Spinal cord (tissue), 10 donors: ENCODE measurements at places on chromosomes 1 and 21. TPM values are rescaled to one million over a fixed set of nuclear protein-coding genes. Genes with fewer than 3 reads are reported as not detected.

DNA sequence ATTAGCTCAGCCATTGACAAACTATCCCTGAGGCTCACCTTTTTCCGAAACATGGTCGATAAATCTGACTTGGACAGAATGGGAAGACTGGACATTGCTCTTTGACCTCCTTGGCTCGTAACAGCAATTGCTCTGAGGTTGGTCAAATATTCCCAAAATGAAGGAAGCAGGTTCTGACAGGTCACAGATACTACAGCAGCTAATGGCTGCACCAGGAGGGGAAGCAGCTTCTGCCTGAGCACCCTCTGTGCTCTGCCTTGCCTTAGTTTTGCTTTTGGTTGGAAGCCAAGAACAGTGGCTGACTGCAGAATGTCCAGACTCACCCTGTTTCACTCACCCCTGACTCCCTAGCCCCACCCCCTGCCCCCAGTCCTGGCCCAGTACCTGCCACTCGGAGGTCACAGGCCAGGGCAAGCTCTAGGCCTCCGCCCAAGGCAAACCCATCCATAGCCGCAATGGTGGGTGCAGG lies 15.4 kb downstream of the ECHDC2 start:
- no peaks in the 10 kb centered on the region for H3K4me1 ChIP-seq
- H3K4me3 ChIP-seq = no peak overlapping the region
- peaks cover 3% of the 10 kb centered on the region for H3K36me3 ChIP-seq
- H3K27ac ChIP-seq = no peak overlapping the region
- no peak for DNase-seq
- no peaks in the 10 kb centered on the region for H3K27me3 ChIP-seq

- no peak overlapping the region for H3K4me3 ChIP-seq
- H3K27ac ChIP-seq = no peak overlapping the region
- H3K4me1 ChIP-seq = no peaks in the 10 kb centered on the region
- no peak for DNase-seq
- H3K27me3 ChIP-seq = no peaks in the 10 kb centered on the region
- H3K36me3 ChIP-seq = no peaks in the 10 kb centered on the region
Observed at GRCh38 chr21:34779860-34780259, 111.1 kb downstream of the CLIC6 start.

GRCh38 chr1:4033129-4033676 lies 133.1 kb upstream of the C1orf174 start:
- H3K27ac ChIP-seq = no peak overlapping the region
- no peaks in the 10 kb centered on the region for H3K4me1 ChIP-seq
- no peaks in the 10 kb centered on the region for H3K36me3 ChIP-seq
- no peak for DNase-seq
- no peaks in the 10 kb centered on the region for H3K27me3 ChIP-seq

GRCh38 chr21:19507682-19508260 lies 1104.2 kb upstream of the TMPRSS15 start:
- H3K4me1 ChIP-seq = no peaks in the 10 kb centered on the region
- no peak overlapping the region for H3K27ac ChIP-seq
- H3K4me3 ChIP-seq = no peak overlapping the region

GRCh38 chr1:147630022-147630421 lies 40.3 kb downstream of the ACP6 start:
- no peak overlapping the region for H3K4me3 ChIP-seq
- no peak for DNase-seq
- peaks cover 3% of the 10 kb centered on the region for H3K36me3 ChIP-seq
- no peaks in the 10 kb centered on the region for H3K4me1 ChIP-seq

DNA sequence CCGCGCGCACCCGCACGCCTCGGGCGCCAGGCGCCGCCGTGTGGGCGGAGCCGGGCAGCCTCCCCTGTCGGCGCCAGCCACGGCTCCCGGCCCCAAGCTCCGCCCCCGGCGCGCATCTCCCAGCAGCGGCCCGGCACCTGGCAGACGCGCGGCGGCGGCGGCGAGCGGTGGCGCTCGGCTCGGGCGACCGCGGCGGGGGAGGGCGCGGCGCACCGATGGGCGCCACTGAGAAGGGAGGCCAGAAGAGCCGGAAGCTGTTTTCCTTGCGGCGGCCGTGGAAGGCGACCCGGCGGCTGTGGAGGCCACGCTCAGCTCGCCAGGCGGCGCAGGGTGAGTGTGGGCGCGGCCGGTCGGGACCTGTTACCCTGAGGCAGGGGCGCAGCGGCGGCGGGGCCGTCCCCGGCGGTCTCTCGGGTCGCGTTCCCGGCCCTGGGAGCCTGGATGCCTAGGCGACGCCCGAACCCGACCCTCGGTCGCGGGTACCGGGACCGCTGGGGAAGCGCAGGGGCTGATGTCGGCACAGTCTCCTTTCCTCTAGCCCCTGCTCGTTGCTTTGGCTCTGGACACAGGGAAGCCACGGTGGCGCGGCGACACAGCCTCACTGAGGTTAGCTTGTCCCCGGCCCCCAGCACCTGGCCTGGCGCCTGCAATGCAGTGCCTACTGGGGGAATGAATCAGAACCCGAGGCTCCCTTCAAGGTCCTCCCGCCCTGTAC lies 54.9 kb upstream of the DNAJC6 start:
- peak overlapping the region; percentile 62 for H3K4me3 ChIP-seq
- H3K27me3 ChIP-seq = no peaks in the 10 kb centered on the region
- DNase-seq = peak; percentile 73
- peak overlapping the region; percentile 17 for H3K27ac ChIP-seq

DNA sequence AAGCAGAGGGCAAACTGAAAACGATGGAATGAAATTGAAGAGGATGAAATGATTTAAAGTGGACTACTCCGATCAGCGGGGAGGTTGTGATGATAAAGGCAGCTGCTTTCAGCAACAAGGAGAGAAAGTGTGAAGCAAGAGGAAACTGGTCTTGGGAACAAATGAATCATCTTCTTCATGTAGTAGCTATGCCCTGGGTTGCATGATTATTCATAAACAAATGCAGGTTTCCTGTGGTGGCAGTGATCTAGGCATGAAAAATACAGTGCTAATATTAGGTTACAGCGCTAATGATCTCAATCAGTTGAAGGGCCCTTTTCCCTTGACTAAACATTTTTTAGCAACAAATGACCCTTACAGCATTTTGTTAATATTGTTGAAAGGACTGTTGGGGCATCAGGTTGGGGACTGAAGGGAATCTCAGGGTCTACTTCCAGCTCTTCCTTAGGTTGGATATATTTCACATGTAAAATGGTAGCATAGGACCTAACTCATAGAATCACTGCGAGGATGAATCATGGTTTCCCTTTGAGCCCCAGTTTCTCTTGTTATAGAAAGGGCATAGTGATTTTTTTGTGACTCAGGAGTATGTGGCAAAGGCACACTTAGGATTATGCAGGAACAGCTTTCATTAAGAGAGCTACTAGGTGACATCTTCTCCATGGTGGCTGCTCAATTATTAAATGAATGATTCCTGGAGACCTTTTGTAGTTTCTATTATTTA lies 1.9 kb upstream of the ZFYVE9 start:
- H3K36me3 ChIP-seq = no peaks in the 10 kb centered on the region
- H3K27me3 ChIP-seq = no peaks in the 10 kb centered on the region
- no peak overlapping the region for H3K4me3 ChIP-seq
- DNase-seq = no peak

DNA sequence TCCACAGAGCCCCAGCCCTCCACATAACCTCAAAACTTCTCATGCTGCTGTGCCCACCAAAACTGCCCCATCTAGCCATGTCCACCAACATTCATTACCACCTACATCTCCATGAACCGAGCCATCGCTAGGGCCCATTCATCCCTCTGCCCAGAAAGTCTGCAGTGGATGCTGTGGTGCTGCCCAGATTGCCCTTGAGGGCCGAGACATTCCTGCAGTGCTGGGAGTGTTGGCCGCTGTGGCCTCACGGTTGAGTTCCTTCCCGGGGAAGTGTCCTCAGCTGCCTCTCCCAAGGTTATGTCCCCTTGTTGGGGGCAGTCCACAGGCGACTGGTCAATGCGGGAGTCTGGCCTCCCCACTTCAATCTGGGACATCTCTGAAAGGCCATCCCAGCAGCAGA lies 30.3 kb upstream of the DMBX1 start:
- H3K27me3 ChIP-seq = peaks cover 40% of the 10 kb centered on the region
- no peaks in the 10 kb centered on the region for H3K36me3 ChIP-seq
- peaks cover 3% of the 10 kb centered on the region for H3K4me1 ChIP-seq

DNA sequence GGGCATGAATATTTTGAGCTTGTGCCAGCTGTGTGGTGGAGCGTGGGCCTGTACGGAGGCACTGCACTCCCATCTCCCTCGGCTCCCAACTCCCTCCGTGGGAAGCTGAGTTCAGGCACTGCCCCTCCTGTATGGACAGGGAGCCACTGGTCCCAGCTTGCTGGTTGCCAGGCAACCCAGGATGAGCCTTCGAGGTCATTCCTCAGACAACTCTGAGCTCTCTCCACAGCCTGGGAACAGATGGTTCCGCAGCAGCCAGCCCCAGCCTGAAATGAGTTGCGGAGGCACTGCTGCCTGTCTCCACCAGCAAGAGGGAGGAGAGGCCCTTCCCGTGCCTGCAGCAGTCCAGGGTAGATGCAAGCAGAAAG lies 58.4 kb upstream of the TENT5B start:
- peak overlapping the region; percentile 19 for H3K27ac ChIP-seq
- H3K36me3 ChIP-seq = no peaks in the 10 kb centered on the region
- peak; percentile 86 for DNase-seq
- H3K4me3 ChIP-seq = no peak overlapping the region
- peaks cover 2% of the 10 kb centered on the region for H3K27me3 ChIP-seq
- peaks cover 18% of the 10 kb centered on the region for H3K4me1 ChIP-seq

GRCh38 chr1:114620419-114620818 lies 39.0 kb upstream of the BCAS2 start:
- no peaks in the 10 kb centered on the region for H3K36me3 ChIP-seq
- no peaks in the 10 kb centered on the region for H3K27me3 ChIP-seq
- no peak overlapping the region for H3K4me3 ChIP-seq
- DNase-seq = no peak
- no peak overlapping the region for H3K27ac ChIP-seq

DNA sequence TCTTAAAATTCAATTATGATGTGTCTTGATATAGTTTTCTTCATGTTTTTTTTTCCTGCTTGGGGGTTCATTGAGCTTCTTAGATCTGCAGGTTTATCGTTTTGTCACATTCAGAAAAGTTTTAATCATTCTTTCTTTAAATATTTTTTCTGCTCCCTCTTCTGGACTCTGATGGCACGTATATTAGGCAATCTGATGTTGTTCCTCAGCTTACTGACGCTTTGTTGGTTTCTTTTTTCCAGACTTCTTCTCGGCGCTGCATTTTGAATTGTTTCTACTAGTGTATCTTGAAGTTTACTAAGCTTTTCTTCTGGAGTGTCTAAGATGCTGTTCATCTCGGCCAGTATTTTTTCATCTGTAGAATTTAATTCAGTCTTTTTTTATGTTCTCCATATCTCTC lies 44.8 kb upstream of the FMOD start:
- H3K36me3 ChIP-seq = no peaks in the 10 kb centered on the region
- H3K4me3 ChIP-seq = no peak overlapping the region
- H3K27me3 ChIP-seq = no peaks in the 10 kb centered on the region

DNA sequence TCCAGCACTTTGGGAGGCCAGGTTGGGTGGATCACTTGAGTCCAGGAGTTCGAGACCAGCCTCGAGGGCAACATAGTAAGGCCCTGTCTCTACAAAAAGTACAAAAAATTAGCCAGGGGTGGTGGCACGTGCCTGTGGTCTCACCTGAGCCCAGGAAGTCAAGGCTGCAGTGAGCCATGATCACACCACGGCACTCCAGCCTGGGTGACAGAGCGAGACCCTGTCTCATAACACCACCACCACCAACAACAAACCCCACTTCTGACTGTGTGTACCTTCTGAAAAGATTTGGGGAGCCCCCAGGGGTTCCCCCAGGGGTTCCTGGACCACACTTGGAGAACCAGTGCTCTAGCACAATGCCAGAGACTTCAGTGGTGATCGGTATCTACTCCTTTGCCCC lies 29.9 kb downstream of the NUAK2 start:
- peaks cover 13% of the 10 kb centered on the region for H3K4me1 ChIP-seq
- DNase-seq = no peak

DNA sequence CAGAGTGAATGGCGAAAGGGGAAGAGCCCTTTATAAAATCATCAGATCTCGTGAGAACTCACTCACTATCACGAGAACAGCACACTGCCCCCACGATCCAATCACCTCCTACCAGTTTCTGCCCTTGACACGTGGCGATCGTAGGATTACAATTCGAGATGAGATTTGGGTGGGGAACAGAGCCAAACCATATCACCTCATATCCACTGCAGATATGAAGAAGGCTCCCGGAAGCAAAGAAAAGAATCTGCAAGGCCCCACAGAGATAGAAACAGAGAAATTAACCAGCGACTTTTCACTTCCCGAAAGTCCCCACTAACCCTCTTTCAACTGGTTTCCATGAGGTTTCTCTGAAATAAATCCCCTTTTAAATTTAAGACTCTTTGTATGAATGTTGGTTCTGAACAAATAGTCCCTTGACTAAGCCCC lies 86.2 kb upstream of the IRF2BP2 start:
- H3K36me3 ChIP-seq = no peaks in the 10 kb centered on the region
- DNase-seq = no peak
- H3K27me3 ChIP-seq = no peaks in the 10 kb centered on the region
- no peak overlapping the region for H3K27ac ChIP-seq

DNA sequence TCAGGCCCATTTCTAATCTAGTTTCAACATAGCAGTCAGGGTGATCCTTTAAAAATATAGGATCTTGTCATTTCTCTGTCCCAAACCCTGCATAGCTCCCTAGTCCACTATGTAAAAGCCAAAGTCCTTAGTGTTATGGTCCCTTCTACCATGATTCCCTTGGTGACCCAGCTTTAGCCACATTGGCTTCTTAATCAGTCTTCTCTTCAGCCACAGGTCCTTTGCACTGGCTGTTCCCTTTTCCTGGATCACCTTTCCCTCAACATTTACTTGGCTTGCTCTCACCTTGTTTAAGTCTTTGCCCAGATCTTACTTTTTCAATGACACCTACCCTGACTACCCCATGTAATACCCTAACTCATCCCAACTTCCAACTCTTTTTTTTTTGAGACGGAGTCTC lies 11.7 kb upstream of the FUCA1 start:
- H3K4me3 ChIP-seq = no peak overlapping the region
- H3K27me3 ChIP-seq = peaks cover 3% of the 10 kb centered on the region
- no peak for DNase-seq
- H3K27ac ChIP-seq = no peak overlapping the region
- no peaks in the 10 kb centered on the region for H3K36me3 ChIP-seq
- H3K4me1 ChIP-seq = no peaks in the 10 kb centered on the region

The HUNK gene
- 4.8 TPM for total RNA-seq

The GSTM5 gene
- 6.6 TPM for total RNA-seq

The GPATCH3 gene
- total RNA-seq = 8.4 TPM

The RXRG gene
- 9.0 TPM for total RNA-seq

The NBPF20 gene
- total RNA-seq = 7.3 TPM

The ATP8B2 gene
- total RNA-seq = 44.2 TPM

The TRIM67 gene
- total RNA-seq = 13.8 TPM

The RYR2 gene
- total RNA-seq = 31.2 TPM
